Esophagus muscularis mucosa (tissue), 4 donors: ENCODE measurements at places on chromosomes 3 and 15.
A peak's percentile ranks its signal among the peaks of the same experiment; 100 is the strongest.

DNA sequence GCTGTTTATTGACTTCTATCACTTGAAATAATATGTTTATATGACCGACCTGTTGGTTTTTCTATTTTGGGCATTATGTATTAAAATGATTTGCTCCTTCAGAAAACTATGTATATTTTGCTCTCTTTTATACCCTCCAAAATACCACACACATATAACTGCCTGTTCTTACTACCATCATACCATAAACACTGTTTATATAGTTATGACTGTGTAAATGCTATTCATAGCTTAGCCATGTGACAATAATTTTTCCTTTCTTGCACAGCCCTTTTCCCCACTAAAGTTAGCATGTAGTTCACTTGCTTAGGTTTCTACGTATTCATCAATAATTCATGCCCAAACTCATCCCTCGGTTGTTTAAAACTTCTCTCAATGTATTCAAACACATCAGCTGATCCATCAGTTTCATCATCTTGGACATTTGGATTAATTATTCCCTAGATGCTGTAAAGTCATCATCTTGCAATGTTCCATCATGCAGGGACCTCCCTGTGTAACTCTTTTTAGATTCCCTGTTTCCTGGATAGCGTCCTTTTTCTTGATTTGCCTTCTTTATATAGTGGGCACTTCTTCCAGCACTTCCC is 8.2 kb upstream of the RYK start:
- DNase-seq = no peak

DNA sequence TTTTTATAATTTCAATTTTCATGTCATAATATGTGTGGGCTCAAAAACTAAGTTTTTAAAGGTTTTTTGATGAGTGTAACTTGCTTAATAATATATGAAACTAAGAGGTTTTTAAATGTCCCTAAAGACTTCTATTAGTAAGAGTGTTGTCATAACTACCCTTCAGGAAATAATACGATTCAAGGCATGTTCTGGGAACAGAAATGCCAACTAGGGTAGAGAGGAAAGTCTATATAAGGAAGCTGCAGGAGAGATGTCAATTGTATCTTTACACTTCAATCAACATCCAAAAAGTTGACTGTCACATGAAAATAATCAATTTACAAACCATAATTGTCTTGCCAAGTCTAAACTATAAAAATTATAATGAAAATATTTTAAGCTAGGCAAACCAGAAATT is 76.3 kb downstream of the SMARCC1 start:
- no peak for DNase-seq

GRCh38 chr15:99818872-99819271 is 85.6 kb upstream of the LYSMD4 start:
- no peak for DNase-seq

DNA sequence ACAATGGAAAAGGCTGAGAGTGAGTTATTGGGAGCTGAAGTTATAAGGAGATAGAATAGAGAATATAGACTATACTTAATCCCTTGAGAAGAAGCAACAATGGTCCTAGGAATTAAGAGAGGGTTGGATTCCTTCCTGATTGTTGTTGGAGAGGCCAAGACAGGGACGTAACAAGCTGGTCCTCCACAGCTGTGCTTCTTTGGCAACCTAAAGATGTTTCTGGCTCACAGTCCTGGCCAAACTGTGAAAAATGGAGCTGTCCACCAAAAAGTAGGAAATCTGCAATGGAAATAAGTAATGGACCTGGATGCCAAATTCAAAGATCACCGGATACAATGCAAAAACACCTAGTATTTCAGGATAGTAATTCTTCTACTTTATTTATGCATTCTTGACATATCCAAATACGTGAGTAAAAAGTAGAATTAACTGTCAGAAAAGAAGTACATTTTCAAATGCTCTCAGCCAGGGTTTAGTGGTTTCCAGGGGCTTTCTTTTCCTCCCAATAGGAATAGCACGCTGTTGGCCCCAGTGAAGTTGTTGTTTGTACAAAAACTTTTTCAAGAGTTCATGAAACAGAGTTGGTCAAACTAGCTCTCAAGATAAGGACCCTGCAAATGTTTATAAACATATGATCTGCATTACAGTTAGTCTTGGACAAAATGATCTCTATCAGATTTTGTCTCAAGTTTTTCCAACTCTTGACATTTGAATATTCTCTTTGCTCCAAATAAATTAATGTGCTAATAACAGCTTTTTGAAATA is 28.3 kb downstream of the CERS3 start:
- DNase-seq = no peak

GRCh38 chr3:183285828-183286457 is 32.9 kb downstream of the B3GNT5 start:
- DNase-seq = peak; percentile 94

- DNase-seq = no peak
Measured at GRCh38 chr3:9402410-9403228, 5.2 kb downstream of the SETD5 start.
